ENCODE measurements at places on chromosomes 11 and 22.

GRCh38 chr11:46564459-46564858 is 29.4 kb downstream of the AMBRA1 start:
- no peak for DNase-seq

- no peak for DNase-seq
Measured at GRCh38 chr11:120603071-120603470, 91.5 kb downstream of the GRIK4 start.

DNA sequence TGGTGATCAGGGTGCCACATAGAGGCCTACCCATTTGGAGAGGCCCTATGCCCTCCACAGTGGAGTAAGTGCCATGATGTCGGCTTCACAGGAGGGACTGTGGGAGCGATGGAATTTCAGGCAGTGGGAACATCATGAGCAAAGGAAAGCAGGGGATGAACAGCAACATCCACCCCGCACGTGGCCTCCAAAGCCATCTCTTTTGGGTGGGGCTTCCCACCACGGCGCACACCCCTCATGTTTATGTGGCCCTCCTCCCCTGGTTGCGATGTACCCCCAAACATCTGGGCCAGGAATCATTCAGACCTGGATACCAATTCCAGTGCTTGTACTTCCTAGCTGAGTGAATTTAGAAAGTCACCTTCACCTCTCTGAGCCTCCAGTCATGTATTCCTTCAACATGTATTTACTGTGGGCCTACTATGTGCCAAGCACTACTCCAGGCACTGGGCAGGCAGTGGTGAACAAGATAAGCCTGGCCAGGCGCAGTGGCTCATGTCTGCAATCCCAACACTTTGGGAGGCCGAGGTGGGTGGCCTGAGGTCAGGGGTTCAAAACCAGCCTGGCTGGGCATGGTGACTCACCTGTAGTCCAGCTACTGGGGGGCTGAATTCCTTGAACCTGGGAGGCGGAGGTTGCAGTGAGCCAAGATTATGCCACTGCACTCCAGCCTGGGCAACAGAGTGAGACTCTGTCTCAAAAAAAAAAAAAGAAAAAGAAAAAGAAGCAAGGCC is 1.8 kb upstream of the MAFF start:
- DNase-seq: no peak

GRCh38 chr11:121337740-121338272 is 45.2 kb downstream of the SC5D start:
- DNase-seq: no peak

DNA sequence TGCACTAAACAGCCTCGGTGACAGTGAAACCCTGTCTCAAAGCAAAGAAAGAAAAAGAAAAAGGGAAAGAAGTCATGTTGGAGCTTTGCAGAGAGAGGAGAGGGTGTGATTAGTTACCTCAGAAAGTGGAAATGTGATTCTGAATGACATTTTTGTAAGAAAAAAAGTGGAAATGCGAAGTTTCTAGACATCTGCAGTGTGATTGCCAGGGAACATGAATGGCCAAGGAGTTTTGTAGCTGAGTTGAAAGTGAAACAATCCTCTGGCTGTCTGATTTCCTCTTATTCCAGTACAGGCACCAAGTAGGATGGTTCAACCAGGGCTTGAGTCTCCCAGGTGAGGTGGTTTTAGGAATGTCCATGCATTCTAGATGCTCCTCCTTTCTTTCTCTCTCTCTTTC is 17.8 kb upstream of the SYVN1 start:
- DNase-seq: no peak

DNA sequence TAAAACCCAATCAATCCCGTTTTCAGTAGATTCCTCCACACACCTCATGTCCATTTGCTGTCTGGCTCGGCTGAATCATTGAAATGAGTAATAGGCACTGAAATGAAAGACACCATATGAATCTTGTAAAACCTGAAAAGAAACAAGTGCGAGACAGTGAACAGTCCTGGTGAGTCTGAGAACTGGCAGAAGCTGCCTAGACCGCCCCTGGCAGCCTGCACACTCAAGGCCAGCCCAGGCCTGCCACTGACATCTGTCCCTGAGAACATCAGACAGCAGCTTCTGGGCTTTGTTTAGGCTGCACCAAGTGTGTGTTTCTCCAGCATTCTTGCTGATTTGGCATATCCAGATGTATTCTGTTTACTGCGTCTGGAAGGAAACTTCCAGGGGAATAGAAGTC is 44.8 kb downstream of the ENDOD1 start:
- no peak for DNase-seq

DNA sequence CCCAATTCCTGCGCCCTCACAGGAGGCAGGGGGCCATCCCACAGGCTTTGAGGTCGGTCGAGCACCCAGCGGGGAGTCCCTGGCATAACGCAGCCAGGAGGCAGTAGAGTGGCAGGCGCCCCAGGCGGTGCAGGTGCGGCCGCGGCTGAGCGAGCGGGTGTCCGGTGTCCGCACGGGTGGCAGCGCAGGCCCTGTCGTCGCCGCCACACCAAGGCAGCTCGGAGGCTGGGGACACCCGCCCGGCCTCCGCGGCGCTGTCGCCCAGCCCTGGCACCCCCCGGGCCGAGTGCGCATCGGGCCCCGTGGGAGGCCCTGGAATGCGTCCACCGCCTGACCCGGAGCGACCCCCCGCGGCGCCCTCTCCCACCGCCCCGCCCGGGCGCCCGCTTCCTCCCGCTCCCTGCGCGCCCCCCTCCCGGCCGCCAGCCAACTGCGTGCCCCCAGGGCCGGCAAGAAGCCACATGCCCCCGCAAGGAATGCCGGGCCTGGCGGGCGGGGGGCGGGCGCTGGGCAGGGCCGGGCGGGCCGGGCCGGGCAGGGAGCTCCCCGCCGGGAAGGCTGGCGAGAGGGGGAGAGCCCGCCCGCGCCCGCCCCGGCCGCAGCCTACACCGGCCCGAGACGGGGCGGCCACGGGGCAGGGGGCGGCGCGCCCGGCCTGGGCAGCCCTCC is 33.9 kb downstream of the PRDM11 start:
- DNase-seq: no peak

DNA sequence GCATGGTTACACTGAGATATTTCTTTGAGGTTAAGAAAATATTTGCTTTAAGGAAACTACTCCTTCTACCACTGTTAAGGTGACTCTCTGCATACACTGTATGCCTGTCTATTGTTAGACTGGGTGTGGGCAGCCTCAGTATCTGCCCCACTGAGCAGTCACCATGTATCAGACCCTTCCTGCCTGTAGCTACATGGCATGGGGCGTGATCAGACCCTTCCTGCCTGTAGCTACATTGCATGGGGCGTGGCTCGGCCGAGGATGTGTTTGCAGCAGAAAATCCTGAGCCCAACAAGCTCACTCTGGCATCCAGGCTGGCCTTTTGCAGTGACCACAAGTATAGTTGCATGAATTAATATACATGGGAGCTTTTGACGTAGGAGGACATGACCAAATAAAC is 669.4 kb downstream of the OPCML start:
- DNase-seq: no peak

- no peak for DNase-seq
Measured at GRCh38 chr22:17120281-17120680, 879 bp downstream of the TMEM121B start.

DNA sequence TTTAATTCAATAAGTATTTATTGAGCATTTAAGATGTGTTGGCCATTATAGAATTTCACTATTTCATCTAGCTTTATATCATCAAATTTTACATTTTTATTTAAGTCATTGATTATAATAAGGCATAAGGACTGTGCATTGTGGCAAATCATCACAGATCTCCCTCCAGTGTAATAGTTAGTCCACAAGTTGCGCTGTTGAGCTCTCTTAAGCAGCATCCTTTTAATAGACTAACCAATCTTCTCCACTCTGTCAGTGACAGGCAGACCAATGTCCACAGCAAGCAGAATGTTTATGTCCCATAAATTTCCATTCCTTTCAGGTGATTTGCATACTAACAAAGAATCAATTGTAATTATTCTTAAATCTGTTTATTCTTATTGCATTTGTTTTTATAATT is 595.3 kb upstream of the CCDC90B start:
- DNase-seq: no peak

DNA sequence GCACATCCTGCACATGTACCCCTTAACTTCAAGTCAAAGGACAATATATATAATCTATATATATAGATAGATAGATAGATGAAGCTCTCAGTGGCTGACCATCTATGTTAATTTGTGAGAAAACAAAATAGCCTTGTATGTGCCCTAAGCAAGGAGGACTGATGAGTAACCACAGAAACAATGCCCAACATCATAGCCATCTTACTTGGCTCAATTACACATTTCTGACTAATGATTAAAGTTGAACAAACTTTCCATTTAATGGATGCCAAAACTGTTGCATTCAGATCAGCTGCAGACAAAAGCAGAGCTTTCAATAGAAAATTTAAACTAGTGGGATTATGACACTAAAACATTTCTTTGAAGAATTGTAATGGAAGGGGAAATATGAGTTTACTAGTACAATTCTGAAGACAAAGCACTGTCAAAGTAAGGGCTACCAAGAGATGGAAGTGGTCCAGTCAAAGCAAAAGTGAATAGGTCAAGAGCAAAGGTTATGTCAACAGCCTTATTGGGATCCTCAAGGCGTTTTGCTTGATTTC is 1188.2 kb upstream of the RAG2 start:
- DNase-seq: no peak

DNA sequence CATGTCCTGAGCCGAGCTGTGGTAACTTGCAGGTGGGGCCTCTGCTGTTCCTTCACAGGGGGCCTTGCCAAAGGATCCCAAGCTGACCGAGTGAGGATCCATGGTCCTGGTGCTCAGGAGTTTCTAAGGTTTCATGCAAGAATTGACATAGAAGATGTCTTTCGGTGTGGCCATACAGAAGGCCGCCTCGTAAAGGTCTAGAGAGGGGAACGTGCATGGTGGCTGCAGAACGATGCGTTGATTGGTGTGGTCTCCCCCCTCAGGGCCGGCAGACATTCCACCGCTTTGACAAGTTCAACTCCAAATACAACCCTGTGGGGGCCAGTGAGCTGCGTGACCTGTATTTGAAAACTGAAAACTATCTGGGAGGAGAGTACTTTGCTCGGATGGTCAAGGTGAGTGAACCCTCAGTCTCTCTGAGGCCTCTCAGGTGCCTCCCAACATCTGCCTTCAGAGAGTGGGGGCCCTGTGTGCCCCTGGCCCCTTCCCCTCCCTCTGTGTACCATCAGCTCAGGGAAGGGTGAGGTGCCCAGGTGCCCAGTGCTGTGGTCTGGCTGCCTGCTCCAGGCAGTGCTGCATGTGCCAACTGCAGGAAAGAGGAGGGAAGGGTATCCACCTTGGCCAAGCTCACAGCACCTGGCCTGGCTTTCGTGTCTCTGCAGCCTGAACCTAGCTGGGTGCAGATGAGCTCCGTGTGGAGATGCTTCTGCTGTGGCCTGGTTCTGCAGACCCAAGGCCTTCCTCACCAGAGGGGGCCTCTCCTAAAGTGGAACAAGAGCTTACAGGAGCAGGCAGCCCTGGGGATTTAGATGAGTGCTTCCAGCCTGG is 39.8 kb downstream of the AMPD3 start:
- no peak for DNase-seq

- no peak for DNase-seq
Measured at GRCh38 chr11:22957786-22958185, 97.5 kb upstream of the CCDC179 start.
